T1000 (cell line): ENCODE measurements at places on chromosomes 5 and 9.

DNA sequence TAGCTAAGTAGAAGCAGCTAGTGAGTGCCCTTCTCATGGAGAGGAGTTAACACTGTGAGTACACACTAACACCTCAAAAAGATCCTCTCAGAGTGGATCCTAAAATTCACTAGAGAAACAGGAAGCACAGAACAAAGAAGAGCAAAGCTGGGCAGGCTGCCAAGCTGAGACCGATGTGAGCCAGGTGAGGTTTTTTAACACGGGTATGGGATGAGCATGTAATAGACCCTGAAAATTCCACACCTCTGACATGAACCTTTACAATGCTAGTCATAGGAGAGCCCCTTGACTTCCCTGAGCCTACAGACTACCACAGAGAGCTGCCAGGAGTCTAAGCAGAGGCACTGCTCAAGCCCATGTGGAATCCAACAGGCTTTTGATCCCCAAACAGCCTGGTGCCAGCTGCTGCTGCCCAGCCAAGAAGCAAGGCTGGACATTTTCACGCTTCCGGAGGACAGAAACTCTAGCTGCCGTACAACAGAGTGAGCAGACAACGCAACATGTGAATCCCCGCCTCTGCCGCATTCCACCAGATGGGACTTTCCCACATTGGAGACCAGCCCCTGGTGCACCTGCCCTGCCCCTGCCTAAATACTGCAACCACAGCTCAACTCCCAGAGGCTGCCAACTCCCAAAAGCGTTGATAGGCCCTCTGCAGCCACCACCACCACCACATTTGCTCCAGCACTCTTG, 280.8 kb downstream of the CDH10 start:
- no peak for DNase-seq

DNA sequence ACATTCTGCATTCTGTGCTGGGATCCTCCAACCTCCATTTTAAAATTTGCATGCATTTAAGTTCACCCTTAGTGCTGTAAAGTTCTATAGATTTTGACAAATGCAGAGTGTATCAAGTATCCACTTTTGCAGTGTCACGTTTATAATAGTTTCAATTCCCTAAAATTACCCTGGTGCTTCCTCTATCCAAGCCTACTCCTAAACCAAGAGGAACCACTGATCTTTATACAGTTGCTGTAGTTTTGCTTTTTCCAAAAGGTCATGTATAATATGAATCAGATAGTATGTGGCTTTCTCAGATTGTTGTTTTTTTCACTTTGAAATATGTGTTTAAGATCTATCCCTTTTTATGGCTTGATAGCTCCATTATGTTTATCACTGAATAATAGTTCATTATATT, 468.4 kb upstream of the CDH6 start:
- DNase-seq, result no peak

GRCh38 chr5:12876541-12877298, 972.5 kb upstream of the CTNND2 start:
- no peak for DNase-seq

- no peak for DNase-seq
Measured at GRCh38 chr5:121887727-121888126, 36.0 kb downstream of the FTMT start.

DNA sequence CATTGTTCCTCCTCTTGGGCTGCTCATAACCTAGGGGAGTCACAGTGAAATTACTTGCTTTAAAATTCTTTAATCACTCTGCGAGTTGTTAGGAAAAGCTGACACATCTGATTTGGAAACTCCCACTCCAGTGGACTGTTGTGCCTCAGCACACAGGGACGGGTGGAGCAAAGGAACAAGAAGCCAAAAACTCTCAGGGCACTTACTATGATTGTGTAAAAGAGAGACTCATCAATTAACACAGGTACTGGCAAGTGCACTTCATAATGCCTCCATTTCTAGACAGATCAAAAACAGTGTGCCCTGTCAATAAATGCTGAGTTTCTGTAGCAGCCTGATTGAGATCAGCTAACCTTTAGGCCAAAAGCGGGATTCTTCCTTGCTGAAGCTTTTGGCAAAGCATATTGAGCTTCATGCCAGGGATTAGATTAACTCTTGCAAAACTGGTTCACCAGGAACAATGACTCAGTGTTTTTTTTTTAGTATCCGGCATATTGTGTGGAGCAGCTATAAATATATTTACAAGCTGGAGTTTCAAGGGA, 55.9 kb downstream of the TMC1 start:
- peak; percentile 20 for DNase-seq

- no peak for DNase-seq
Measured at GRCh38 chr5:168642019-168642418, 62.9 kb upstream of the PANK3 start.

- DNase-seq, result no peak
Measured at GRCh38 chr5:54388811-54389210, 66.7 kb upstream of the HSPB3 start.

DNA sequence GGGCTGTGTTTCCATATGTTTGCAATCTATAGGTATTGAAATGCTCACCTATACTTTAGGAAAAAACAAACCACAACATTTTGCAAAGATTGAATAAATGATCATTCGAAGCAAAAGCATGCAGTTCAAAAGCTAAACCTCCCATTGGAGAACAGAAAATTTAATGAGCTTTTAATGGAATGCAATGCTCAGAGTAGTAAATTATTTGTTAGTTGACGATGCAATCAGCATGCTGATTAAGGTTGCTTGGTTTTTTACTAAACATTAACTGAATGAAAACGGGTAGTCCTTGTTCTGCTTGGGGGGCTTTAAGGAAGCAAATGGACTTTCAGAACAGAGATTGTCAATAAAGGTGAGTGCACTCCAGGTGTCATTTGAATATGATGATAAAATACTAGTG, 123.3 kb upstream of the TMEM161B start:
- DNase-seq, result no peak

- DNase-seq, result no peak
Measured at GRCh38 chr5:87243161-87243844, 24.4 kb upstream of the RASA1 start.

- no peak for DNase-seq
Measured at GRCh38 chr5:3265936-3266335, 329.7 kb upstream of the IRX1 start.

DNA sequence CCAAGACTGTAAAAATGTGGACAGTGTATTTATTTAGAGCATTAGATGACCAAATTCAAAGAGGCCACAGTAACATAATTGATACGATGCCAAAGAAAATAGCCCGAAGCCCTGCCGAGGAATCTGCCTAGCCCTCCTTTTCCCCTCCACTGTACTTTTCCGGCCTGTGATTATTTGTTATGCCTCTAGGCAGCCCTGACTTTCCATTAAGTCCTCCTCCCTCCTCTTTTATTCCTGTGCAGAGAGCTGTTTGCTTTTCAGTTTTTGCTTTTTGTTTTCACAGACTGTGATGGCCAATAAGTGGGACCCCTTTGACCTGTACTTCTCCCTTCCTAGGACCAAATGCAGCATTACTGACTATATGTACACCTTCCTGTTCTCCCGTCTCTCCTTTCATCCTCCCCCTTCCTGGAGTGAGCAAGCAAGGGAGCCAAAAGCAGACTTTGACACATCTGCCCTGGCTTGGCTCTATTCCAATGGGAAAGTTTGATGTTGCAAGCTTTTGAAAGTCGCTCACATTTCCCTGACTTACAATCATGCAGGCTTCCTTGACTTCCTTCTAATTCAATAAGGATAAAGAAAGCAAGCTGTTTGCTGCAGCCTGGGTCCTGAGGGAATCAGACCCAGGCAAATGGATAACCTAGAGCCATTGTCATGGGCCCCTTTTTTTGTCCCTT, 76.1 kb downstream of the NREP start:
- DNase-seq, result peak; percentile 77

DNA sequence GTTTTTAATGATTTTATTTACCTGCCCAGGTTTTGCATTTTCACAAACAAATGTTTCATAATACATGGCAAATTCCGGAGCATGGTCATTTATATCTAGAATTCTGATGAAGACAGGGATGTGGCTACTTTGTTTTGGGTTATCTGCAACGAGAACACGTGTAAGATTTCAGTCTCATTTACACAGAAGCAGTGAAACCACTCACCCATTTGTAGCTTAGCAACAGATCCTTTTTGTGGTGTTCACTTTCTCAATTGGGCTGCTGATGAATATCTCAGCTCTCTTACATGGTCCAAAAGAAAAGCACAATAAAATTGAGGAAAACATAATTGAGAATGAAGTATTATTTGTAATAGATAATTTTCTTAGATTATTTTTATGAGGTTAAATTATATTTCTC, 148.6 kb downstream of the CDH9 start:
- no peak for DNase-seq

DNA sequence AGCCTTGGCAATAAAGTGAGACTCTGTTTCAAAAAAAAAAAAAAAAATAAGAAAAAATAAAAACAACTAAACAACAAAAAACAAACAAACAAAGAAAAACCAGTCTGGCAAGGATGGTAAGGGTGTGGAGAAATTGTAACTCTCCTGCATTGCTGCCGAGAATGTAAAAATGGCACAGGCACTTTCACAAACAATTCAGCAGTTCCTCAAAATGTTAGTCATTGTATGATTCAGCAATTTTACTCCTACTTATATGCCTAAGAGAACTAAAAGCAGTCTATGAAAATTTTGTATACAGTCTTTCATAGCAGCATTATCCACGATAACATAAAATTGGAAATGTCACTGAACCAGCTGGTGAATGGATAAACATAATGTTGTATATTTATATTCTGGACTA, 280.4 kb downstream of the CDH9 start:
- DNase-seq, result no peak

DNA sequence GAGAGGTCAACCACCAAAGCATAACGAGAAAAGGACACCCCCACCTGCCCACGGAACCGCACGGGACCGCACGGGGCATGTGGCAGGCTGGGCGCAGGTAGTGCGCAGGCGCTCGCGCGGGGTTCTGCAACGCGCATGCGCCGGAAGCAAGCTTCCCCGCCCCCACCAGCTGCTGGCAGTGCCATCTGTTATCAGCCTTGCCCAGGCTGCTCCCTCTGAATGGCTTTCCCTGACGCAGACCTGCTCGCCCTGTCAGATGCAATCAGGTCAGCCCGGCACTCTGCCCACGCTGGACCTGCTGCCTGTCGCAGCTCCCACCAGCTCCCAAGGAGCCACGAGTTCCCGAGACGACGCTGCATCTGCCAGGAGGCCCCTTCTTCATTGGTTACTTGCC, 22.8 kb downstream of the PTCH1 start:
- DNase-seq, result no peak

DNA sequence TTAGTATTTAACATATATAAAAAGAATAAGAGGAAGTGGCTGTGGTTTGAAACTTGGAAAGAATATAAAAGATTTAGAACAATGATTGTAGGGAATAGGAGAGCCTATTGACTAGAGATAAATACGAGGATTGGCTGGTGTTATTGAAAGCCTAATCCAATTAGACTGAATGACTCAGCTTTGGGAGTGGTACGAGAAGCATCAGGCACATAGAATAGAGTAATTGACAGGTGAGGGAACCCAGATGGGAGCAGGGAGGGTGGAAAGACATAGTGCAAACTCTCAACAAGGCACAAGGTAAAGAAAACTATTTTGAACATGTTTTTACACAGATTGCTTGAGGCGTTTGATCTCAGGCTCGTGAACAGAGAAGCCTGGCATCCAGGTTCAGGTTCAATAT, 338.9 kb upstream of the KLF9 start:
- DNase-seq, result no peak

DNA sequence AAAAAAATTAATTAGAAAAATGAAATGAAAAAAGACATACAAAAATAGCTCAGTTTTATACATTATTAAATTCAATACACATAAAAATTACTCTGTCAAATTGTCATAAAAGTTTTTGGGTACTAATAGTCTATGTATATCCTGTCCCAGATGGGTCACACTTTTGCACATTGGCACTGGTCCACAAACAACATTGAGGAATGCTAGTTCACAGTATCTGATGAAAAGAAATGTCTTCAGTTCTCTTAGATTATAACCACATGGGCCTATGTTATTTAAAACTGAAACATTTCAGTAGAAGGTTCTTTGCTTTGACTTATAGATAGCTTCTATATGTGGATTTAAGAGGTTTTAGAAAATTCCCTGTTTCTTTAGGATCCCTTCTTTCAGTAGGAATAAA, 39.8 kb downstream of the LNPEP start:
- DNase-seq, result no peak

DNA sequence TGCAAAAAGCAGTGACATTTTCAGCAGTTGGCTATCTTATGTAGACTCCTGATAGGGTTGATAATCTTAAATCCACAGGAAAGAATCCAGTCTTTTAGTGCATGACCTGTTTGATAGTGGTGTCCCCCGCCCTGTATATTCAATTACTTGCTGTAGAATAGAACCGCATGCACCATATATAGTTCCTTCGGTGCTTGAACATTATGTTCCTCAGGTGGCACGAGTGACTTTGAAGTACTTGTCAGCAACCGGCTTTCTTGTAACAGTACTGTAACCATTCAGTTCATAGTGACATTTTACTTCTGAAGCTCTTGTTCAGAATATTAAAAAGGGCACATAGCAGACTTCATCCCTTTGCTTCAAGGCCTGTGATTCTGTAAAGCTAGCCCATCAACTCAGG, 163.2 kb upstream of the KLF9 start:
- DNase-seq, result no peak

DNA sequence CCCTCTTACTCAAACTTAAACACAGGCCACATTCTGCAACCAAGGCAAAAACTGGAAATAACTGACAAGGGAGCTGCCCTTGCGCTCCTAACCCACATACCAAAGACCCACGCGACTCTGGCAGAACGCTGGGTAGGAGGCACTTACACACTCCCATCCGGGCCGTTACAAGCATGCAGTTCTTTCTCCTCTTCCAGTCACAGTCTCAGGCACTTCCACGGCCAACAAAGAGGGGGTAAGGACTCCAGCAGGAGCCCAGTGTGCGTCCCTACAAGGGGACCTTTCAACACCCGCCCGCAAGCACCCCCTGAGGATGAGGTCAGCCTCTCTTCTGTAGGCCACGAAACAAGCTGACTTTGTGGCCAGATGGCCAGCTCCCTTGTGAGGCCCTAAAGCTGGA, 57.4 kb downstream of the SERINC5 start:
- no peak for DNase-seq

DNA sequence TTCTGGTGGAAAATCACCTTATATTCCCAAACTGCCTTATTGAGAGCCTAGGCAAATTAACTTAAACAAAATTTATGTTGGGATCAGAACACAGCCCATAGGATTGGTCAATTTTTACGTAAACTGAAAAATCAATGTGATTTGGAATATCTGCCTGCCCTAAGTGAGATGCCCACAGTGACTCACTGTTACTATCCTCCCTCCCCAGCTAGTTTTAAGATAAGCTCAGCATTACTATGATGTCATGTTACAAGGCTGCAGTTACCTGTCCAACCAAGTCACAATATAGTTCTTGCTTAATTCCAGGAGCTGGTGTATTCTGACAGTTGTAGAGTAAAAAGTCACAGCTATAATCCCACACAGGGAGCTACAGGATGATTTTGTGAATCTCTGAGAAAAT, 23.1 kb downstream of the SKP1 start:
- no peak for DNase-seq

GRCh38 chr5:87307796-87308423, 40.2 kb downstream of the RASA1 start:
- DNase-seq, result no peak
